ENCODE measurements at places on chromosomes 7 and 10.

GRCh38 chr7:80403686-80404241, 108.1 kb downstream of the GNAT3 start:
- no peaks in the 10 kb centered on the region for H3K4me1 ChIP-seq
- H3K27ac ChIP-seq = no peak overlapping the region
- no peaks in the 10 kb centered on the region for H3K36me3 ChIP-seq
- no peaks in the 10 kb centered on the region for H3K27me3 ChIP-seq
- H3K4me3 ChIP-seq = no peak overlapping the region
- DNase-seq = no peak

DNA sequence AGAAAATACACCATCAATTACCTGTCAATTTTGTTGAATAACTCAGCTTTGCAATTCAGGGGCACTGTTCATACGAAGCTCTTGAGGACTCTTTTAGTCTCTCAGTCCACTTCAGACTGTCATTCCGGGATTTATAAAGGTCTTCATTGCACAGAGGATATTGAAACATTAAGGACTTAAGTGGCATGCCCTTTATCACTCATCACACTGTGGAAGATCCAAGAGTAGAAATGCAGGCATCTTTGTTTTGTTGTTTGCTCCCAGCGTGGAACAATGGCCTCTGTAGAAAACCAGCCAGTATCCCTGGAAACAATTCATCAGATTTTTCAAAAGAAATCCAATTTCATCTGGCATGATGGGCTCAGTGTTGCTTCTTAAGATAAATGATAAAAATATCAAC, 66.3 kb upstream of the LRGUK start:
- H3K4me1 ChIP-seq = no peaks in the 10 kb centered on the region
- DNase-seq = no peak
- no peaks in the 10 kb centered on the region for H3K27me3 ChIP-seq
- no peaks in the 10 kb centered on the region for H3K36me3 ChIP-seq
- no peak overlapping the region for H3K27ac ChIP-seq
- H3K4me3 ChIP-seq = no peak overlapping the region

DNA sequence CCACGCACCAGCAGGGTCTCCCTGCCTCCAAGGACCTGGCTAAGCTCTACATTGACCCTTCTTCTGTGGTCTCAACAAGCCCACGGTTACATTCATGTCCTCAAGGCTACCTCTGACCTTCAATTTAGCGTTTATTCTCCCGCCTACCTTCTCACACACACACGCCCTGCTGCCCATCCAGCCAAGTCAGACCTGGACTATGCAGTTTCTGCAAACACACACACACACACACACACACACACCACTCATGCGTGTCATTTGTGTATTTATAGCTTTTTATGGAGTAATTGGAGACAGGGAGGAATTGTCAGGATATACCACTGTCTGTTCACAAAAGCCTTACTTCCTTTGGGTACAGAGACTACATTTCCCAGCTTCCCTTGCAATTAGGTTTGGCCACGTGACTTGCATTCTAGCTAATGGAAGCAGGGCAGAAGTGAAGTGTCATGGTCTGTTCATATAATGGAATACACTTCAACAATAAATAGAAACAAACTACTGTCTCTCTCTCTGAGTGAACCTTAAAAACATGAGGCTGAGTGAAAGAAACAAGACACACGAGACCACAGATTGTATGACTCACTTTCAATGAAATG, 53.8 kb upstream of the CPXM2 start:
- no peak for DNase-seq
- H3K27me3 ChIP-seq = no peaks in the 10 kb centered on the region
- H3K27ac ChIP-seq = no peak overlapping the region
- H3K4me1 ChIP-seq = no peaks in the 10 kb centered on the region
- no peaks in the 10 kb centered on the region for H3K36me3 ChIP-seq

DNA sequence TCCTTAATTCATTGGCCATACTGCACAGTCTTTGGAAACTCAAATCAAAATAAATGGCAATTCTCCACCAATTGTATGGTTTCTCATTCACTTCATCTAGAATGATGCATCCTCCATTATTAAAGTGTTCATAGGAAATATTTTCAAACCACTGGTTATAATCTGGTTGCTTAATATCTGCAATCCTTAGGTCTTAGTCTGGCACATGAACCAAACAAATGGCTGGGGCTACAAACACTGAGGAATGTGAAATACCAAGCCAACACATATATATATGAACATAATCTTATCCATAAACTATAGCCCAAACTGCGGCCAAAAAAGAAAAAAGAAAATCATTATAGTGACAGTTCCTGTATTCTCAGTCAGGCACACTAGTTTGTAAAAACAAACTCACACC, 5.7 kb upstream of the MSS51 start:
- no peak for DNase-seq
- no peaks in the 10 kb centered on the region for H3K4me1 ChIP-seq
- peaks cover 6% of the 10 kb centered on the region for H3K36me3 ChIP-seq
- H3K27me3 ChIP-seq = no peaks in the 10 kb centered on the region
- H3K27ac ChIP-seq = no peak overlapping the region

DNA sequence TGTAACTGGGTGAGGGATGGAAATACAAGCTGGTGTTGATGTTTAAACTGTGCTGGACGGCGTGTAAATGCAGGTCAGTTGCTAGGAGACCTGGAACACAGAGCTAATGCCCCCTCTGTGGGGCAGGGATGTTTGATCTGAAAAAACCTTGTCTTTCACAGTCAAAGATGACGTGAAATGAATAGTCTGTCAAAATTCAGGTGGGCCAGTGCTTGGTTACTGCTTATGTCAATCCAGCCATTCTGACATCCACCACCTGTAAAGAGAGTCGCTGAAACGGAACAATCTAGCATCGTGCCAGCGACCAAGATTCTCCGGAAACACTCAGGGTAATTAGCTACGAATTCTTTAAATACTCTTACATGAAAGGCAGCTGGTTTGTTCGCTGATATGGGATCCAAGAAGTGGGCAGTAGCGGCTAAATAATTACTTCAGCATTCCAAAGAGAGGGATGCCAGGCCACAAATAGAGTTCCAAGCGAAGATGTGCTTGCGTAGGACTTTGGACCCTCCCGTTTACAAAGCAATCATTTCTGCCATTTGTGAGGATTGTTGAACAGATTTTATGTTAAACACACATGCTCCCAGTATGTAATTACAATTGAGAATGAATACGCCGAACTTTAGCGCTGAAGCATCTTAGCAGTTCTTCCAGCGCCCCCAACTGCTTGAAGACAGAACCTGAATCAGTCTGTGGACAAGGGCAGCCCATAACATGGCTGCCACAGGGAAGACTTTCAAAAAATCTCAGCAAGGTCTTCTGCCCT, 7.3 kb upstream of the ASB4 start:
- peak; percentile 44 for DNase-seq
- H3K27me3 ChIP-seq = no peaks in the 10 kb centered on the region
- H3K4me3 ChIP-seq = no peak overlapping the region
- H3K36me3 ChIP-seq = no peaks in the 10 kb centered on the region

- H3K4me3 ChIP-seq = no peak overlapping the region
- H3K36me3 ChIP-seq = no peaks in the 10 kb centered on the region
- no peaks in the 10 kb centered on the region for H3K27me3 ChIP-seq
- H3K27ac ChIP-seq = no peak overlapping the region
- no peak for DNase-seq
Measured at GRCh38 chr10:114808982-114809381, 12.6 kb upstream of the FHIP2A start.
